ENCODE measurements at places on chromosomes 2 and 18. TPM values are rescaled to one million over a fixed set of nuclear protein-coding genes. Genes with fewer than 3 reads are reported as not detected.

DNA sequence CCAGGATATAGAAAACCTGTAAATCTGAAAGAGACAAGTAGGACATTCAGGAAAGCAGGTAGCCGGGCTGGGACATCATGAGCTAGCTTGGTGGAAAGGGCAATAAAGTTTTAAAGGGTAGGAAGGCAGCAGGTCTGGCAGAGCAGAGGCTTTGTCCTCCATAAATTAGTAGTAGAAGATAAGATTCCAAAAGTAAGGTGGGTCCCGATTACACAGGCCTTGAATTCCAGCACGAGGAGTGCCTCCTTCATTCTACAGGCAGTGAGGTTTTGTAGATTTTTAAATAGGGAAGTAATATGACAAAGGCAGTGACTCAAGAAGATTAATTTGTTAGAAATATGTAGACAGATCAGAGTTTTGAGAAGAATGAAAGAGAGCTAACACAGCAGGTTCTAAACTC, 160.7 kb downstream of the DTNB start:
- H3K27ac ChIP-seq = no peak overlapping the region
- H3K27me3 ChIP-seq = no peaks in the 10 kb centered on the region
- no peaks in the 10 kb centered on the region for H3K36me3 ChIP-seq
- H3K4me3 ChIP-seq = no peak overlapping the region
- no peak for DNase-seq

Gene MC2R
- 0.06 TPM for total RNA-seq

Gene BUB1
- 2.9 TPM for total RNA-seq

Gene GDF7
- total RNA-seq = 0.54 TPM

Gene OTOF
- total RNA-seq = 0.09 TPM

Gene G6PC2
- not detected for total RNA-seq

Gene ATP8B1
- total RNA-seq = 26.6 TPM

- H3K4me3 ChIP-seq = no peak overlapping the region
- H3K27me3 ChIP-seq = no peaks in the 10 kb centered on the region
- H3K4me1 ChIP-seq = no peaks in the 10 kb centered on the region
- no peak overlapping the region for H3K27ac ChIP-seq
- DNase-seq = no peak
Measured at GRCh38 chr18:34956663-34957062, 84.5 kb upstream of the MAPRE2 start.

Gene PID1
- 41.3 TPM for total RNA-seq

DNA sequence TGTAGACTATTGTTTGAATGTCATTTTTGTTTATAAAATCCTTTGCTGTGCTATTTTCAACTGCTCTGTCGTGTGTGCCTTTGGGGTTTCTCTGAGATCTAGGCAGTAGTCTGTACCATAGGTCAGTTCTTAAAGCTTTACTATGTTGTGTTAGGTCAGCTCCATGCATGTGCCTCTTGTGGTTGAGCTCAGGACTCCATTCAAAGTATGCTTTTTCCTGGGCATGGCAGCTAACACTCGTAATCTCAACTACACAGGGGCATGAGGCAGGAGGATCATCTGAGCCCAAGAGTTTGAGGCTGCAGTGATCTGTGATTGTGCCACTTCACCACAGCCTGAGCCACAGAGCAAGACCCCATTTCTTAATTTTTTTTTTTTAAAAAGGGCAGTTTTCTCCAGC, 174.4 kb upstream of the SPHKAP start:
- no peak overlapping the region for H3K27ac ChIP-seq
- DNase-seq = no peak
- H3K4me1 ChIP-seq = no peaks in the 10 kb centered on the region
- H3K27me3 ChIP-seq = no peaks in the 10 kb centered on the region
- H3K4me3 ChIP-seq = no peak overlapping the region
- H3K36me3 ChIP-seq = no peaks in the 10 kb centered on the region

Gene LYPD1
- total RNA-seq = 6.6 TPM

DNA sequence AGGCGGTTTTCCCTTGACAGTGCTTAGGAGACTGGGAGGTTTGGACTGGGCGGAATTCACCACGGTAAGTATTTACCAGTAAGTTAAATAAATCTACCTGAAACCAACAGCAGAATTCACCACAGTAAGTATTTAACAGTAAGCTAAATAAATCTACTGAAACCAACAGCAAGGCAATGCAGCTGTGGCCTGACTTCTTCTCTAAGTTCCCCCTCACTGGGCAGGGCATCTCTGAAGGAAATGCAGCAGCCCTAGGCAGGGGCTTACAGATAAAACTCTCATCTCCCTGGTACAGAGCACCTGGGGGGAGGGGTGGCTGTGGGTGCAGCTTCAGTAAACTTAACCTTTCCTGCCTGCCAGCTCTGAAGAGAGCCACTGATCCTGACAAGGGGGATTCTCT, 432.5 kb upstream of the LRRTM1 start:
- DNase-seq = no peak
- no peaks in the 10 kb centered on the region for H3K4me1 ChIP-seq
- H3K36me3 ChIP-seq = no peaks in the 10 kb centered on the region

DNA sequence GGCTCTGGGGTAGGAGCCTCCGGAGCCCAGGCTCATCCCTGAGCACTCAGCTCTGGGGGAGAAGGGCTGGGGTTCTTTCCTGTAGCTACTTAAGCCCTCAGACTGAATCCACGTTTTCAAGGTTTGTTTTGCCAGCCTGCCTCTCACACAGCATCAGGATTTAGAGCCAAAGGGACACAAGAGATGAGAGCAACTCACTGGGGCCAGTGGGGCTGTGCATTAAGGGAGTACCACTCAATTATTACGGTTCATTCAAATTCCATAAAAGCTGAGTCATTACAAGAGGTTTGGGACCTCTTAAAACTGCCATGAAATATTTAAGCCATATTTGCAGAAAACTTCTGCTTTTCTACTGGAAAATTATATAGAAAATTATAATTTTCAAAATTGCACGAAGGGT, 17.1 kb upstream of the SNED1 start:
- DNase-seq = no peak
- no peak overlapping the region for H3K27ac ChIP-seq
- no peaks in the 10 kb centered on the region for H3K4me1 ChIP-seq

Gene FAP
- 24.6 TPM for total RNA-seq

Gene RIT2
- not detected for total RNA-seq

DNA sequence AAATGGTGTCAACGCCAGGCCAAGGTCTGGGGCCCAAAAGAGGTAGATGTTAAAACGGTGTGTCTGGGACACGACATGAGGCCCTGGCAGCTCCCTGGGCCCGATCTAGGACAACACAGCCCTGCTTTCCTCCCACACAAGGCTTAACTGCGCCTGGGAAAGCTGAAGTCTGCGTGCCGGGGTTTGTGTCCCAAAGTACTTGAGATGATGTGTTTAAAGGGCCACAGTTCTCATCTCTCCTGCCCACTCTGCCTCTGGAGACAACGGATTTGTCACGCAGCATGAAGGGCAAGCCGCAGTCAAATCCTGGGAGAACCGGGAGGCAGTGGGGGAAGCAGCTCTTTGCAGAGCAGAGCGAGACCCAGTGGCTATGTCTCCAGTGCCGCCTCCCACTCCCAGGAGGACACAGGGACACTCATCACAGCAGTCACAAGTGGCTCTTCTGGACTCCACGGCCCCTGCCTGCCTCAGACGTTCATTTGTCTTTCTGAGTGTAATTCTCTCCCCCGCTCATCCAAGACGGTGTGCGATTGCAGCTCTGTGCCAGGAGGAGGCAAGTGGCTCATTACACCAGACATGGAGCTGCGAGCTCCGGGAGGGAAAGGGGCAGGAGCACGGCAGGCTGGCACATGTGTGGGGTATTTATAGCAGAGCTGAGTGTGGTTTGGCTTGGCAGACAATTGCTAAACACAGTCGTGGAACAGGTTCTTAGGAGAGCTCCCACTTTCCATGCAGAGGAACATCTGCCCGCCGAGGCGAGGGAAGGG, 57.7 kb upstream of the SEMA4C start:
- H3K4me3 ChIP-seq = no peak overlapping the region
- H3K36me3 ChIP-seq = no peaks in the 10 kb centered on the region
- peaks cover 1% of the 10 kb centered on the region for H3K4me1 ChIP-seq
- no peak overlapping the region for H3K27ac ChIP-seq
- H3K27me3 ChIP-seq = no peaks in the 10 kb centered on the region
- no peak for DNase-seq

DNA sequence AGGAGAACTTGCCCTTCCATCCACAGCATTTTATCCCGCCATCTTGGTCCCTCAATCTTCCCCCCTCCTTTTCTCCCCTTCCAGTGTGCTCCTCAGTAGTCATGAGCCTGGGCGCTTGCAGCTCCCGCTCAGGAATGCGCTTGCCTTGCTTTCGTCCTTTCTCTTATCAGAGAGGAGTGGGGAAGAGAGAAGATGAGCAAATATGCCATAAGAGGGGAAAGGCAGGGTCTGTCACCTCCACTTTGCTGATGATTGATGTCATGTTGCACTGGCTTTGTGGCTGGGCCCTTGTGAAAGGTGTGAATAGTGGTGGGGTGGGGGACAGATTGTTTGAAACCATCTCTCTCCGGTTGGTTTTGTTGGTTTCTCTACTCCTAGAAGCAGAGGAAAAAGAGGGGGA, 569.3 kb downstream of the TNS1 start:
- H3K27ac ChIP-seq = peak overlapping the region; percentile 43
- peak; percentile 77 for DNase-seq
- no peaks in the 10 kb centered on the region for H3K36me3 ChIP-seq
- peaks cover 20% of the 10 kb centered on the region for H3K4me1 ChIP-seq

DNA sequence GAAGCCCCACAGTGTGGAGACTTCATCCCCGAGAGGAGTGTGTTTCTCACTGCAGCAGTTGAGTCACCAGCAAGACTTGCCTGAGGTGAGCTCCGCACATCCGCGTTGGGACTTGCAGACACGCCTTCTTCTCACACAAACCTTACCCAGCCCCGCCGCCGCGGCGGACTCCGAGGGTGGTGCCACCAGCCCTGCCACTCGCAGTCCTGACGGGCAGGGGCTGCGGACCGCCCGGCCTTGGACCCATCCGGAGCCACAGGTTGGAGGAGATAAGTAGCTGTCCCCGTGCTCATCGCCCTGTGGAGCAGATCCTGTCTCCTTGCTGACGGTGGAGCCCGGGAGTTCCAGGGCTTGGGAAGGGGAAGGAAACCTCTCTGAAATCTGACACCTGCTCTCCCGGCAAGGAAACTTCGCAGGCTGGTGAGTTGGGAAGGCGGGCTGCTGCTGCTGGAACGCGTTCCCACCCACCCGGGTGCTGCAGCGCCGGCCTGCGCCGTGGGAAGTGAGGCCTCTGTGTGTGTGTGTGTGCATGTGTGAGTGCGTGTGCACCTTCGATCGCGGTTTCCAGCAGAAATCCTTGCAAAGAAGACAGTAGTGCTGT, at the start of gene RAB27B:
RAB27B (plus strand) TSS at position 197 of the 601 bp plus-strand sequence. CDS start 49,109 bp downstream, outside the sequence.
- H3K27ac ChIP-seq = peak within 1 kb of the TSS; percentile 77
- H3K4me1 ChIP-seq = no peaks in the 10 kb centered on the region
- peak within 1 kb of the TSS; percentile 29 for H3K4me3 ChIP-seq
- peak; percentile 80 for DNase-seq
- H3K36me3 ChIP-seq = no peaks in the 10 kb centered on the region

GRCh38 chr2:25567406-25567805, 106.0 kb downstream of the DTNB start:
- no peak for DNase-seq
- no peaks in the 10 kb centered on the region for H3K27me3 ChIP-seq
- no peak overlapping the region for H3K27ac ChIP-seq
- no peaks in the 10 kb centered on the region for H3K36me3 ChIP-seq

Gene ABCB11
- total RNA-seq = 0.37 TPM

DNA sequence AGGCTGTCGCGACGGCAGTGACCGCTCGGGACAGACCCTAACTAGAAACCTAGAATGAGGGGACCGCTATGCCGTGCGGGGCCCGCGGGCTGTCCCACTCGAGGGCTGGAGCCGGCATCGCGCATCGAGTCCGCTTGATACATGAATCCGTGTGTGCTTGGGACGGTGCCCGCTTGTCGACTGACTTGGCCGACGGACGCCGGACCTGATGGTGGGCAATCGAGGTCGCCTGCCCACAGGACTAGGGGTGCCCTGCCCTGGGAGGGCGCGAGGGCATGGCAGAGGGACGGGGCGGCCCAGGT, 749 bp upstream of the PTMA start:
- H3K4me3 ChIP-seq = peak overlapping the region; percentile 63
- peaks cover 26% of the 10 kb centered on the region for H3K36me3 ChIP-seq
- H3K27me3 ChIP-seq = no peaks in the 10 kb centered on the region
- peak overlapping the region; percentile 100 for H3K27ac ChIP-seq

Gene ACMSD
- total RNA-seq = 0.12 TPM

GRCh38 chr2:134411279-134411827, 157.5 kb downstream of the MGAT5 start:
- no peaks in the 10 kb centered on the region for H3K27me3 ChIP-seq
- no peak overlapping the region for H3K4me3 ChIP-seq
- H3K36me3 ChIP-seq = no peaks in the 10 kb centered on the region
- no peak for DNase-seq

DNA sequence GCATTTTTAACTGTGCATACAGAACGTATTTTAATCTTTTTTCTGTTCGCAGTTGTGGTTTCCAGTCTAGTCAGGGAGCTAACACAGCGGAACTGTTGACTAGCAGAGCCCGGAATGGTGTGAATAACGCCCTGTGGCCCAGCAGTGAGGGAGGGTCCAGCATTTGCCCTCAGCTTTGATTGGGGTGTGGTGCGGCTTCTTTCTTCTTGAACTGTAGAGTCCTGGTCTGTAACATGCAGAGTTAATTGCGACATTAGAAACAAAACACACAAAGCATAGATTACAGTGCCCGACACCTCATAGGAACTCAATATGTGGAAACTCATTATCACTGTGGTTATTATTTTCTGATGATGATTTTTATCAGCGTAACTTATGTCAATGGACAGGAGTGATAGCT, 253.6 kb downstream of the SOX11 start:
- no peak overlapping the region for H3K4me3 ChIP-seq
- no peaks in the 10 kb centered on the region for H3K36me3 ChIP-seq
- peaks cover 7% of the 10 kb centered on the region for H3K4me1 ChIP-seq

DNA sequence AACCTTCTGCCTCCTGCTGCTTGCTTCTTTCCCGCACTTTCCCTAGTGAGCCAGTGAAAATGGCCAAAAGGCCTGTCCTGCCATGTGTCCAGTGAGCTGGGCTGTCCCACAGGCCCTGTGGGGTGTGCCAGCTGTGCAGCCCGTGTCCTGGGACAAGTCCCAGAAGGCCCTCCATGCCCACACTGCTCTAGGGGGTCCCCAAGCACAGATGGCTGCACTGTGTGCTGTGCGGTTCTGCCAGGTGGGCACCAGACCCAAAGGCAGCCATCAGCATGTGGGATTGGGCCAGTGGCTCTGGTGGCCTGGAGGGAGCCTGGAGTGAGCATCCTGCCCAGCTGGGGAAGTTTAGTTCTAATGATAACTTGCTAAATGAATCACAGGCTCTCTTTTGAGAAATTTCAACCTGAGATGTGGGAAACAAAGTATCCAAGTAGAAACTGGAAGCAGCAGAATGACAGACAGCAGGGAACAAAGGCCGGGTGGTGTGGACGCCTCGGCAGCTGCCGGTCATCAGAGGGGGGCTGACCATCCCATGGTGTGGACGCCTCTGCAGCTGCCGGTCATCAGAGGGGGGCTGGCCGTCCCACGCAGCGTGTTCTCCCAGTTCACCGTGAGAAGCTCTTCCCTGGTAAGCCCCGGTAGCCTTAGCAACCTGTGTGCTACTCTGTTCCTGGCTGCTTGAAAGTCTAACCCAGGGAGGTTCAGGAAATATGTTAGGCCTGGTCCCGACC, 9.9 kb upstream of the CNDP2 start:
- H3K36me3 ChIP-seq = no peaks in the 10 kb centered on the region
- no peaks in the 10 kb centered on the region for H3K4me1 ChIP-seq
- DNase-seq = no peak
- no peak overlapping the region for H3K27ac ChIP-seq
- H3K4me3 ChIP-seq = no peak overlapping the region

GRCh38 chr18:55523001-55523400, 65.0 kb downstream of the TCF4 start:
- no peak overlapping the region for H3K4me3 ChIP-seq
- H3K27ac ChIP-seq = no peak overlapping the region
- H3K4me1 ChIP-seq = no peaks in the 10 kb centered on the region
- no peaks in the 10 kb centered on the region for H3K27me3 ChIP-seq

Measured in lung (tissue), 17 donors.